Epithelial cell of proximal tubule (primary cell): ENCODE measurements at places on chromosomes 13 and 19. TPM values are rescaled to one million over a fixed set of nuclear protein-coding genes. Genes with fewer than 3 reads are reported as not detected.

SPHK2 gene
- 13.0 and 14.5 TPM in 2 replicates for total RNA-seq

- no peak for DNase-seq
These were observed 310.9 kb downstream of the TDRD3 start for GRCh38 chr13:60707878-60708277.

DNA sequence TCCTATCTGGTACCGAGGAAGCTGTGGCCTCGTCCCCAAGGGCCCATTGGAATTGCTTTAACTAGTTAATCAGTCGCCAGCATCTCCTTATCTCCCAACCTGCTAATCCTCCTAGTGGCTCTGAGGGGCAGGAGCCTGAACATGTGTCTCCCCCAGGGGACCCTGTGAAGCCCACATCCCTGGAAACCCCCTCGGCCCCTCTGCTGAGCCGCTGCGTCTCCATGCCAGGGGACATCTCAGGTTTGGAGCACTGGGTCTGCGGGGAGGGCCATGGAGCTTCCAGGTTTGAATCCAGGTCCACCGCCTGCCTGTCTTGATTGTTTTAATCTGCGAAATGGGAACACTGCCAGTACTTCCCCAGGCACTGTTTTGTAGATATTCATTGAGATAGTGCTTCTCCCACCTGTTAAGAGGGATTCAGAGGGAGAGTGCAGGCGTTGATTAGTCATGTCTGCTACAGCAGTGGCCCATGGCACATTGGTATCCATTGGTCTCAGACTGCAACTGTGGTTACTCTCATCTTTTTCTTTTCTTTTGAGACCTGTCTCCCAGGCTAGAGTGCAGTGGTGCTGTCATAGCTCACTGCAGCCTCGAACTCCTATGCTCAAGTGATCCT, 6.4 kb downstream of the PNPLA6 start:
- DNase-seq: no peak

DNA sequence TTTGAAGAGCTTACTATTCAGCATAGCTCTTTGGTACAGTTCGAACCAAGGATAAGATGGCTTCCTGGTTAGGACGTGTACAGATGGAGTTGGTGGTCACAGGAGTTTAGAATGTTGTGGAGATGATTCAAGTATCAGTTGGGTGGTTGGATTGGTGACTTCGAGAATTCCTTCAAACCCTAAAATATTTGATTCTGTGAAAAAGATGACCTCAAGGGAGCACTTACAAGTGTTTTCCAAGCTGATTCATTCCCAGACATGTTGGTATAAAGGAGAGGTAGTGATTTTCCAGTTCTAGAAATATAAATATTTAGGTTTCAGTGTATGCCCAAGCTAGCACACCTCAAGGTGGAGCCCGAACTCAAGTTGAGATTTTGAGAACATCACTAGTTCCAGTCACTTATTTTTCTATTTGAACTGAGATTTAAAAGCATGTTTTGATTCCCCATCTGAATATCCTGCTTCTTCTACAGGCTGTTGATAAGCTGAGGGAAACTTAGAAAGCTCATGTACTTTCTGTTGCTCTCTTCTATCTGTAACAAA, 306.1 kb downstream of the DCT start:
- DNase-seq: no peak

DNA sequence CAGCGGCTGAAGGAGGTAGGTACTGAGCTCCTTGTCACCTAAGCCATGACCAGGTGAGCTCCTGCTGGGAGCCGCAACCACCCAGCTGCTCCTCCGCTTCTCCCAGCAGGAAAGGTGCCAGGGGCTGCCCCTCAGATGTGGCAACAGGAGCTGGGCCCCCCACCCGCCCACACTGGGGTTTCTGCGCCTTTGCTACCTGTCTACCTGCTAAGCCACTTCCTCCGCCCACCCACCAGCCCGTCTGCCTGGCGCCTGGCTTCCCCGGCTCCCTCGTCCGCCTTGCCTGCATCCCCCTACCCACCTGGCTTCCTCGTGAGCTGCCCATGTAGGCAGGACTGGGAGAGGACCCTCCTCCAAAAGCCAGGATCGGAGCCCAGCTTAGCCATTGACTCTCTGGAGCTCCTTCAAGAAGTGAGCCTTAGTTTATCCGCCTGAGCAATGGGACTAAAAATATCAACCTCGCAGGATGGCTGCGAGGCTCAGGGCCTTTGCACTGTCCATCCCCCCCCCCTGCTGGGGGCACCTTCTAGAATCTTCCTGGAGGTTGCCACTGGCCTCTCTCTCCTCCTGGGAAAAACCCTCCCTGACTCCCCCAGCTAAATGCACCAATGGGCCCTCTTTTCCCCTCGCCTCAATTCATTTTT, 55.8 kb upstream of the KLF2 start:
- no peak for DNase-seq
